ENCODE measurements at places on chromosomes 5 and 9. TPM values are rescaled to one million over a fixed set of nuclear protein-coding genes. Genes with fewer than 3 reads are reported as not detected.

DNA sequence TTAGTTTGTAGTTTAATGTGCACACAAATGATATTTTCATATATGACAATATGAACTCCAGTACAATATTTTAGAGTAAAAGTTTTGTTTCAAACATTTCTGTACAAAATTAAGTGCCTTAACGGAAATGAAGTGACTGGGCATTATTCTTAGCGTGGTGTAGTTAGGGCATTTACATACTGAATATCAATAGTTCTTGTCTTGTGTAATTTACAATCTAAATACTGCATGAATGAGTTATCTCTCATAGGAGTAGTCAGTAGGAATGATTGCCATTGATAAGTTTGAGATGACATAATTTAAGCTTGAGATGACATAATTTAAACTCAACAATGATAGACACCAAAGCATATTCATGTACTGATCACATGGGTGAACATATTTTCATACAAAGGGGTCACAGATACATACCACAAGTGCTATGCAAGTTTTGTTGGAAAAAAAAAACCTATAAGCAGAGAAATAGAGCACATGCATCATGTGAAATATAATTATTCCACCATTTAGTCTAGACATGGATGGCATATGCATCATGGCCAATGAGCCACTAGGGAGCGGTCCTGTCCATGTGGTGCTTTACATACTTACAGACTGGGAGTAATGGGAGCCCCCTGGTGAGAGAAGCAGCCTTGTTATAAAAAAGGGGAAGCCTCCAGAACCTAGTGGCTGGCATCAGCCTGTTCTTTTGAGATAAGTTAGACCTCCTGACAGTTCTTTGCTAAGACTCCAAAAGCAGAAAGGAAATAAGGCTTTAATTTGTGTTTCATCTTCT is 1523.9 kb downstream of the MAT2B start:
- no peak overlapping the region for H3K27ac ChIP-seq
- DNase-seq, result no peak
- no peaks in the 10 kb centered on the region for H3K27me3 ChIP-seq
- no peaks in the 10 kb centered on the region for H3K4me1 ChIP-seq
- H3K4me3 ChIP-seq, result no peak overlapping the region
- H3K36me3 ChIP-seq, result no peaks in the 10 kb centered on the region

NTNG2 gene
- total RNA-seq, result not detected

DNA sequence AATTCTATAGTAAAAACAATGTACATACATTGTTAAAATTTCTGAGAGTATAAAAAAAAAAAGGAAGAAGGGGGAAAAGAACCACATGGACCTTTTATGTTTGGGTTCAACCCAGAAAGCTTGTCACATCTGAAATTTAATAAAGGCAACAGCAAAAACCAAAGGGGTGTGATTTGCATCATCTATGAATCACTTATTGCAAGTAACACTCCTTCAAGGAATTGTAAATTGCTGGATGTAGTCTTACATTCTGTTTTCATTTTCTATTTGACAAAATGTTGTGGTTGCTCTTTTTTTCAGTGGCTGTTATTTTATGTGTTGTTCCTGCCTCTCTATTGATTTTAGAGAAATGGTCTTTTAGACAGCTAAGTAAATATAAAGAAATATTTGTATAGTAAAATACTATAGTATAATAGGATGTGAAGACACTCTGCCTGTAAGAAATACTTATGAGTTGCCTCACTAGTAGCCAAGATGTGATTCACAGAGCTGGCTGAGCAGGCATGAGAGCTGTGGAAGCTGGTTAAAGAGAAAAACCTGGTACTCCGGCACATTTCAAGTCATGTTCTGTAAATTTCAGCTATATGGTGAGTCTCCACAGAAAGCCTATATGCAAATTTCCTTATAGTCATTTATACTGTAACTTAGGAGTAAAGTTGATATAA is 131.1 kb upstream of the CNTLN start:
- H3K4me3 ChIP-seq, result no peak overlapping the region
- no peaks in the 10 kb centered on the region for H3K36me3 ChIP-seq
- DNase-seq, result no peak
- 0 out of 2 replicates have a peak, but pooled peaks cover 3% of the 10 kb centered on the region for H3K4me1 ChIP-seq
- H3K27ac ChIP-seq, result no peak overlapping the region
- H3K27me3 ChIP-seq, result no peaks in the 10 kb centered on the region

GRCh38 chr9:108125625-108126024 is 636.1 kb upstream of the KLF4 start:
- no peak overlapping the region for H3K27ac ChIP-seq
- no peak for DNase-seq
- no peak overlapping the region for H3K4me3 ChIP-seq
- H3K4me1 ChIP-seq, result no peaks in the 10 kb centered on the region

- no peak overlapping the region for H3K4me3 ChIP-seq
- no peak overlapping the region for H3K27ac ChIP-seq
- H3K36me3 ChIP-seq, result no peaks in the 10 kb centered on the region
- no peaks in the 10 kb centered on the region for H3K27me3 ChIP-seq
- DNase-seq, result peak; percentile 42
Measured at GRCh38 chr5:179422908-179423481, 77.7 kb upstream of the ADAMTS2 start.
